Omental fat pad (tissue), 4 donors: ENCODE measurements at places on chromosomes 7 and 10. TPM values are rescaled to one million over a fixed set of nuclear protein-coding genes. Genes with fewer than 3 reads are reported as not detected.

DNA sequence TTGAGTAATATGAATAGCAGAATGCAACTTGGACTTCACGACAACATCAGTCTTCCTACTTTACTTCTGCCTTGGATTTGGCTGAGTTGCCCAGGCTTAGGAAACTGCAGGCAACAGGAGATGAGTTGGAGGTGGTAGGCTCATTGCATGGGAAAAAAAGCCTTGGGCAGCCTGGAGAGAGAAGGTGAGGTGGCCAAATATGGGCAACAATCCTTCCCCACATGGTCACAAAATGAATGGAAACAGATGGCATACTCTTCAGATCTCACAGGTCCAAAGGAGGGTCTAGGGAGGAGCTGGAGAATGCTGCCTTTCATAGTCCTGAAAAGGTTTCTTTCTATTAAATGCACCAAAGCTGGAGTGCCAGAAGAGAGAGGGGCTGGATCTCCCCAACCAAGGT is 128.6 kb upstream of the AOAH start:
- DNase-seq, result no peak

GRCh38 chr7:154792436-154793055 is 210.4 kb downstream of the PAXIP1 start:
- DNase-seq, result no peak

GRCh38 chr10:44385026-44385695 is at the start of gene CXCL12:
Gene CXCL12, minus strand, starts transcription at chr10:44385097. Its CDS starts 92 bp downstream, at chr10:44385005.
- no peak for DNase-seq

DNA sequence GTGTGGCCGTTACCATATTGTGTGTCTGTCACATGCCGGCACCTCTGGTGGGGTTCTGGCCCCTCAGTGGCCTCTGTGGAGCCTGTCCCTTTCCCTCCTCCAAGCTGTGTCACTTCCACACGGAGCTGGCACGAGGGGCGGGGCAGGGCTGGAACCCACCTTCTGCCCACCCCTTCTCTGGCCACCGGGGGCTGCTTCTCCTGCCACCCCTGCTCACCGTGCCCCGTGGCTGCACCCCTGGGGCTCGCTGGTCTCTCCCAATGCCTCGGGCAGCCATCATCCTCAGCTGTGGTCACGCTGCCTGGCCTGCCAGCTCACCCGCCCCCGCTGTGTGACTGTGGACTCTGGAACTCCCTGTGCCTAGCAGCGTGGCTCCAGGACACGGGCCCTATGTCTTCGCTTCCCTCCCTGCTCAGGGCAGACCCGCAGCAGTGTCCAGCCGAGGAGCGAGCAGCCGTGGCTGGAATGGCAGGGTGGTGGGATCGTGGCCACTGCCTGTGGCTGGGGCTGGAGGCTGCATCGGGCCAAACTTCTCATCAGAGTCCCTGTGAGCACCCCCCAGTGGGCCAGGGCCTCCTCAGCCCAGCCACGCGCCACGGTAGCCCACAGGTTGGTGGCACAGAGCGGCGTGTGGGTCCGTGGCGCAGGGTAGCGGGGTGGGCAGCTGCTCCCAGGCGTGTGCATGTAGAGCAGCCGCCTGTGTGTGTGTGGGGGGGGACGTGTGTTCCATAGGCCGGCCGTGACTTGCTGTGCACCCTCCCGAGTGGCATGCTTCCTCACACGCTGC is 8.1 kb downstream of the TTYH3 start:
- DNase-seq, result no peak

DNA sequence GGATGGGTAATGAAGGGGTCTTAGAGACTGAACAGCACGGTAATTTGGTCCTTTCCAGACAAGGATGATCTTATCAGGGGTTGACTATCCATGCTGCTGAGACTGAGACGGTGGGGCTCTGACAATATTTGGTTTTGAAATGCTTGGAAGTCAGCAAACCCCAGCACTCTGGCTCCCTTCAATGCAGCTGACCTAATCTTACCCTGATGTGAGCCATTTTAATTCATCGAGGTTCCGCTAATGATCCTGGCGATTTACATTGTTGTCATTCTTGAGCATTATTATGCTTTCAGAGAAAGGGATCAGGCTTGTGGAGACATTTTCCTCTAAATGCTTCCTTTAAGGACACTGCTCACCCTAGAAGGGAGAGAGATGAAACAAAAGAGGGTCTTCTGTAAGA is 114.6 kb upstream of the BMPER start:
- DNase-seq, result no peak

GRCh38 chr10:96695366-96695765 is 24.9 kb downstream of the PIK3AP1 start:
- DNase-seq, result no peak

GRCh38 chr7:33076737-33077136 is 14.2 kb upstream of the NT5C3A start:
- no peak for DNase-seq

Gene INMT
- total RNA-seq, result 545 TPM

Gene TEX36
- not detected for total RNA-seq

Gene AKR1D1
- not detected for total RNA-seq
